ENCODE measurements at places on chromosomes 4 and X.

DNA sequence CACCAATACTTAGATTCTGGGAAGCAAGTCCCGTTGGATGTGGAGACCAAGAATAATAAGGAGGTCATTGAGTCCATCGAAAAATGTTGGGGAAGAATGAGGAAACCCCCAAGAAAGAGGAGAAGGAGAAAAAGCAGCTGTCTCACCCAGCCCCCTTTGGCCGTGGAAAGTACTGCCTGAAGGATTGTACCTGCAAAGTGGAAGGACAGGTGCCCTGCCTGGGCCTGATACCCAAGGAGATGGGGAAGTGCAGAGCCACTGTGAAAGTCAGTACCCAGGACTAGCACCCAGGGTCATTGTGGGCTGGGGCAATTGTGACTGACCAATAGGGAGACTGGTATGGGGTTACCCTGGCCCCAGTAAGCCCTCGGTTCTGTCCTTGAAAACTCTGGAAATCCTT lies 13.8 kb upstream of the CFAP299 start:
- DNase-seq = no peak

DNA sequence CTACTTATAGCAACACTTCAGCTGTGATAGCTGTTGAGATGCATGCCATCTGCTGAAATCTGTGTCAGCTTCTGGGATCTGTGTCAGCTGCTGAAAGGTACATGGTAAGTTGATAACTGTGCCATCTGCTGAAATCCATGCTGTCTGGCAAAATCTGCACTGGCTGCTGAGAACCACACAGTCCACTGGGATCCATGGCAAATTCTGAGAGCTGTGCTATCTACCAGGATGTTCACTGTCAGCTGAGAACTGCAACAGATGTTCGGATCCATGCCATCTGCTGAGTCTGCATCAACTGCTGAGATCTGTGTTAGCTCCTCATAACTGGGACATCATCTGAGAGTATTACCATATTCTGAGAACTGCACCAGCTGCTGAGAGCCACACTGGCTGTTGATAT lies 430.5 kb upstream of the POU3F4 start:
- no peak for DNase-seq

- no peak for DNase-seq
Observed at GRCh38 chrX:22952010-22952409, 47.8 kb upstream of the DDX53 start.

GRCh38 chr4:66647476-66647875 lies 897.8 kb downstream of the CENPC start:
- no peak for DNase-seq

DNA sequence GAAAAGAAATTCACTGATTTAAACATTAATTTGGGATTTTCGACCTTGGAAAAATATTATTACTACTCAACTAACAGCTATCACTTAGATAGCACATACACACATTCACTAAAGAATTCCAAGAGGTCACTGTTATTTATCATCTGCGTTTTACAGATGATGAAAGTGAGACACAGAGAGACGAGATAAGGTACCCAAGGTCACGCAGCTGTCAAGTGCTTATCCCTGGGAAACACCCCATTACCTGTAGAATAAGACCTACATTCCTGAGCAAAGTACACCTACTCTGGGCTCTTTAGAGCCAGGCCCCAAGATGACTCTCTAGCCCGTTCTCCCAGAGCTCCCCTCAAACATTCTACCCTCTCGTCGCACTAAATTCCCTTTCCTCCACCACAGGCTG lies 48.6 kb downstream of the HAUS3 start:
- DNase-seq = no peak

GRCh38 chr4:42519803-42520417 lies 122.6 kb downstream of the SHISA3 start:
- no peak for DNase-seq

GRCh38 chr4:833156-833555 lies 7.2 kb upstream of the CPLX1 start:
- no peak for DNase-seq

Measured in activated T-helper 9 cell treated with anti-CD3 and anti-CD28 coated beads, Interleukin-2, amount 50 U/mL, for 16 hours (primary cell).